ENCODE measurements at places on chromosomes 5 and 9.

DNA sequence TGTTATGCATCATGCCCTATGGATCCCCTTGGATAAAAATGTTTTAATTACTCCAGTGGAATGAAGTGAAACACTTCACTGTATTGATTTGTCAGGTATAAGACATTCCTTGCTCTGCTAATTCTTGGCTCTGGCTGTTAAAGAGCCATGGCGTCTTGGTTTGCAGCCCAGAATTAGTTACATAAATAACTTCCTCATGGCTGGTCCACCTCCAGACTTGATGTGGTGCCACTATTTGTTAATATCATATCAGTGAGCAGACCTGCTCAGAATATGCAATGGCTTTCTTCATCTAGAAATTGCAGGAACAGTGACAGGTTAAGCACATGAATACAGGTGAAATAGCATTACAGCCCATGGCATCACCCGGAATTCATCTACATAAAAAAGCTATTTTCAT is 446.9 kb upstream of the GRIN3A start:
- DNase-seq: no peak

GRCh38 chr9:112505086-112505485 is 18.5 kb downstream of the KIAA1958 start:
- DNase-seq: no peak

- no peak for DNase-seq
Observed at GRCh38 chr9:87138128-87139040, 191.1 kb upstream of the GAS1 start.

DNA sequence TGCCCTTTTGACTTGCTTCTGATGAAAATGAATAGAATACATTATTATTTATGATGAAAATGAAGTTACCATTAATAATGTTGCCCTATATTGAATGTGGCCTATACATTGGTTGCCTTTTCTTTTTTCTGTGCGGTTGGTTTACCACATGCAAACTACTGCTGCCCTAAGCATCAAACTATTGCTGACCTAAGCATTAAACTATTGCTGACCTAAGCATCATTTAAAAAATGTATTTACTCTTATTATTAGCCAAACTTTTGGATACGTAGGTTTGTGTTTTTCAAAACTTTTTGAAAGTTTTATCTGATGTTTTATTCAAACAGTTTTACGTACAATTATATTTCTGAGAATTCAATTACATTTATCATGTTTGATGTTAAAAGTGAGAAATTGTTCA is 76.0 kb upstream of the CDH10 start:
- no peak for DNase-seq

Data from hematopoietic multipotent progenitor cell treated with erythropoietin and hydrocortisone succinate and interleukin-3 and kit ligand, for 17 days (in vitro differentiated cells).